8988T (cell line): ENCODE measurements at places on chromosomes 6 and 20.

GRCh38 chr6:15752820-15753219, 90.0 kb upstream of the DTNBP1 start:
- DNase-seq, result no peak

- no peak for DNase-seq
Measured at GRCh38 chr6:70590400-70590799, 23.7 kb downstream of the SDHAF4 start.

DNA sequence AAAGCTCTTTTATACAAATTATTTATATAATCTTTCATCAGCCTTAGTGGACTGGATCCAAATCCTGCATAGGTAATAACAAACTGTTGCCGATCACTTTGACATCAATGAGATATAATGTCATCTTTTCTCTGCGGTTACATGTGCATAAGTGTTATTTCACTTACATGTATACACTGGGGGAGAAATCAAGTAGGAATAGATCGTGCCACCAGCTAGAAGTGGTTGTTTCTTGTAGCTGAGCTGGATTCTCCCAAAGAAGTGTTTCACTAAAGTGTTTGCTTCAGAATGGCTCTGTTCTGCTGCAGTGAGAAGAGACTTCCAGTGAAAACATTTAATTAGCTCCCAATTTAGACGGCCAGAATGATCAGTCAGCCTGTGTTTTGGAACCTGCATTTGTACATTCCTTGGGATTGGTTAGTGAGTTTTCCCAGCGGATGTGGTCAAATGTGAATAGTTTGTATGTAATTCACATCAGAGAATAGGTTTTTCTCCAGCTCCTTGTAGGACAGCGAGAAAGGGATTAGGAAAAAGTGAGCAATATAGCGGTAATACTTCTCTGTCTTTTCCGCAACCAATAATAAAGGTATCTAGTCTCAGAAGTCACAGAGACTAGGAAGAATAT, 163.1 kb upstream of the CCN2 start:
- no peak for DNase-seq

- DNase-seq, result no peak
Measured at GRCh38 chr6:139508023-139508422, 133.6 kb upstream of the CITED2 start.

DNA sequence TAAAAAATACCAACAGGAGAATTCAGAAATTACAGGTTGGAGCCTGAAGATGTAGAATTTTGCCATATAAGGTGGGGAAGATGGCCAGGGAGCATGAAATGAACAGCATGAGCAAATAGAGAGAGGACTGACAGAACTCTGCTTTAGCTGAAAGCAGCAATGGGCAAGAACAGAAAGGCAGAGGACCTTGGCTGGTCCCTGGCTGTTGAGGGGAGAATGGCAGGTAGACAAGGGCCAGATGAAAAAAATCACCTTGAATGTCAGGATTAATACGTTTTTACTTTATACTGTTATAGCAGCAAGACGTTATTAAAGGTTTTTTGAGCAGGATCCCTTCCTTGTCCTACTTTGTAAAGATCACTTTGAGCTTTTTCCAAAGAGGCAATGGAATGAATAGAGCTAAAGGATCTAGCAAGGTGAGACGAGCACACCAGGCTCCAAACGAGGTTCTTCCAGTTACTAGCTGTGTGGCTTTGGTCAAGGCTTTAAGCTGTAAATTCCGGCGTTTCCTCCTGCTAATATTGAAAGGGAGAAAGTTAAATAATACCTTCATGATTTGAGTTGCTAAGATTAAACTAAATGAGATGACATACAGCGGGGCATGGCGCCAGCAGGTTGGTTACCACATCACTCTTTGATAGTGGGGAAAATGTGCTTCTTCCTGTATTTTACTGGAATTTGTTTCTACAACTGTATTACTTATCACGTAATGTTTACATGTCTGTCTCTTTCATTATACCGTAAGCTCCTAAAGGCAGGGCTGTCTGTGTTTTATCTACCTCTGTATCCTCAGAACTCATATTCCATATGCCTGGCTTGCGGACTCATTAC, 776 bp downstream of the PPIL1 start:
- no peak for DNase-seq

DNA sequence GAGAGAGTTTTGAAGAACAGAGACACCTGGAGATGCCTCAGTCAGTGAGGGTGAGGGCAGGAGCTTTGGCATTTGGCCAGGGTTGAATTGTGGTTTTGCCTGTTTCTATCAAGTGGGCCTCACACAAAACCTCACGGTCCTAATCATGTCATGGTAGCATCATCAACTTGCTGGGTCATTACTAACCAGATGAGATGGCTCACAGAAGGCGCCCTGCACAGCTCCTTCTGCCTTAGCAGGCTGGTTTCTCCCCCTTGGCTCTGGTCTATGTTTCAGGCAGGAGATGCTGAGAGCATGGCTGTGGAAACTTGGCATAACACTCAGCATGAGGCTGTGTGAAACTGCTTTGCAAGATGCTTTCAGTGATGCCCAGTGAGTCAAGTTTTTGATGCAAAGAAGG, 99.3 kb downstream of the LRRC1 start:
- no peak for DNase-seq

DNA sequence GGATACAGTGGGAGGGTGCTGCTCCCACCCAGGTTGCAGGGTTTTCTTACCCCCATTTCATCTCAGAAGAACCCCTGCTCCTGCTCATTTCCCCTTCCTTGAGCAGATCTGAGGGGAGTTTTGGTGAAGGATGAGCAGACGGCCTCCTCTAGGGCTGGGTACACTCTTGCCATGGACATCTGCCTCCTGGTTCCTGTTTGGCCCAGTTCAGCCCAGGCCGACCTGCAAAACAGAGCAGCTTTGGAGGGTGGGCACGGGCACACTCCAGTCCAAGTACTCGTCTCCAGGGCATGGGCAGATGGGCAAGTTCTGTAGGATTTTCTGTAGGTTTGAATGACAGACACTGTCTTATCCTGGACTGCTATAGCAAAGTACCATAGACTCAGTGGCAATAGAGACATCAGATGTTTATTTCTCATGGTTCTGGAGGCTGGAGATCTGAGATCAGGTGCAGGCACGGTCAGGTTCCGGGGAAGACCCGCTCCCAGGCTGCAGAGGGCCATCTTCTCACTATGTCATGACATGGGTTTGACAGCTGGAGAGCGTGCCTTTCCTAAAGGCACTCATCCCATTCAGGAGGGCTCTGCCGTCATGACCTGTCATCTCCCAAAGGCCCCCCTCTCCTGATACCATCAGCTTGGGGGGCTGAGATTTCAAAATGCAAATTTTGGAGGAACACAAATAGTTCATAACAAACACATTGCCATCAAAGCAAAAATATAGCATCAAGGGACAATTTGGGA, 6.2 kb downstream of the NPBWR2 start:
- DNase-seq, result no peak

- no peak for DNase-seq
Measured at GRCh38 chr20:39188266-39188765, 226.2 kb downstream of the DHX35 start.

DNA sequence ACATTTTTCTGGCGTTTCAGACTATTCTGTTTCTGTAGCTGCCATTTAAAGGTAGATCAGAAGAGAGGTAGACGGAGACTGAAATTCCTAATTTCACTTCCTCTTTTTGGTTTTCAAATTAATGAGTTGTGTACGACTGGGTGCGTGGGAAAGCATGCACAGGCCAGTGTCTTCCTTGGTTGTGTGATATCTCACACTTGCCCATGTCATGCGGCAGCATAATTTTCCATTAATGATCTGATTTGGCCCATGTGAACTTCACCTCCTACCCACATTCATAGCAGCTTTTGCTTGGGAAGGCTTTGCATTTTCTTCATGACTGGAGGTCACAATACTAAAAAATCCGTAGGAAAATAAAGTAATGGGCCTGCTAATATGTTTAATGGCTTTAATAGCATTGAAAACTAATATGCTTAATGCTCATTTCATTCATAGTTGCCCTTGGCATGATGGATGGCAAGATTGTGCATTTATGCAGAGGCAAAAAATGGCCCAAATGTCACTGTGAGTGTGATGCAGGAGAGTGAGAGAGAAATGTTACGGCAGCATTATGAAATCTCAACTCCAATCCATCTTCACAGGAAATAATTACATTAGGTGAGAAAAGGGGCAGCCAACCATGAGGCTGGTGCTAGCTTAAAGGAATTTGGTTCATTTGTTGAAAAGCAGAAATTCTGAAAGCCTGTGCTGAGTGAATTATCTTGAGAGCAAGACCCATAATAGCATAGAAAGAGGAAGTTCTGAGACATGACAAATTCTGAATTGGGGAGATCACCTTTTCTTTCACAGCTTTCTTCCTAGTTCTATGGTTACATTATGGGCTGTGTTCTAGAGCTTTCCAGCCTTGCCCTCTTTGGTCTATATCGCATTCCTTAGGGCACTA, 69.0 kb upstream of the UST start:
- DNase-seq, result no peak

DNA sequence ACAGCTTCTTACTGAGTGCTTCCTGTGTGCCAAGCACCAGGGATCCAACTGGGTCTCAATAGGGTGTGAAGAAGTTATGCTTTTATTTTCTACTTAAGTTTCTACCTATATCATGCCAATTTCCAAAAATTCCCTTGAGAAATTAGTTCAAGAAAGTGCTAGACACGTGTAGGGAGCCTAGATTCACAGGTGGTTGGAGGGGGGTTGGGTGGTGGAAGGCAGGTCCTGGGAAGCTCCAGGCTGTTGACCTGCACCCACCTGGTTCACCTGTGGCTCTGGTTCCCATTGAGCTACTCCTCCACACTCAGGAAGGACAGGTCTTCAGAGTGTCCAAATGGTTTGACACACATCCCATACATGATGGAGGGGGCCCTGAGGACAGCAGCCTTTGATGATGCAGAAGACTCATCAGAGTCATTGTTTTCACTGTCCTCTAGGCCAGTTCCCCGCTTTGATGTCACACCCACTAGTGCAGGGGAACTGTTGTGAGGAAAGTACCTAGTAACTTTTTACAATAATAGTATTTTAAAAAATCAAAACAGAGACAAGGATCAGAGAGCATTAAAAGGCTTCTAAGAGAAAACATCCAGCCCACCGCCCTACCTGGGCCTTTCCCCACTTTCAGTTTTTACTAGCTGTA, 39.8 kb upstream of the MYL9 start:
- no peak for DNase-seq

GRCh38 chr6:90291565-90291964, 5.1 kb downstream of the BACH2 start:
- DNase-seq, result no peak

- DNase-seq, result peak; percentile 61
Measured at GRCh38 chr20:1469925-1470571, 3.4 kb upstream of the NSFL1C start.

- DNase-seq, result no peak
Measured at GRCh38 chr6:38815250-38815649, 100.1 kb downstream of the DNAH8 start.

DNA sequence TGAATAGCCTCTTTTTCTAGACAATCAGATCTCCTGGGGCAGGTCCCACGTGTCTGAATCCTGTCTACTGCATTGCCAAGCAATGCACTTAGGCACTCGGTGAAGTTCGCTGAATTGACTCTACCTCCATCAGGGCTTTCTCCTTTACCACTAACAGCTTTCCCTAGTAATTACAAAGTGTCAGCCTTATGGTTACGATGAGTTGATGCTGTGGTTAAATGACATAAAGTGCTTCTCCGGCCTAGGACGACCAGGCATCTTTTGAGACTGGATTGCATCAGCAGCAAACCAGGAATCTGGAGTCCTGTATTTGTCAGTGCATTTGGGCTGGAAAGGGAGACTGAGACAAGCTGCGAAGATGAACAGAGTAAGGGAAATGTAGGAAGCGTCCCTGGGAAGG, 21.5 kb downstream of the NOX3 start:
- DNase-seq, result no peak

DNA sequence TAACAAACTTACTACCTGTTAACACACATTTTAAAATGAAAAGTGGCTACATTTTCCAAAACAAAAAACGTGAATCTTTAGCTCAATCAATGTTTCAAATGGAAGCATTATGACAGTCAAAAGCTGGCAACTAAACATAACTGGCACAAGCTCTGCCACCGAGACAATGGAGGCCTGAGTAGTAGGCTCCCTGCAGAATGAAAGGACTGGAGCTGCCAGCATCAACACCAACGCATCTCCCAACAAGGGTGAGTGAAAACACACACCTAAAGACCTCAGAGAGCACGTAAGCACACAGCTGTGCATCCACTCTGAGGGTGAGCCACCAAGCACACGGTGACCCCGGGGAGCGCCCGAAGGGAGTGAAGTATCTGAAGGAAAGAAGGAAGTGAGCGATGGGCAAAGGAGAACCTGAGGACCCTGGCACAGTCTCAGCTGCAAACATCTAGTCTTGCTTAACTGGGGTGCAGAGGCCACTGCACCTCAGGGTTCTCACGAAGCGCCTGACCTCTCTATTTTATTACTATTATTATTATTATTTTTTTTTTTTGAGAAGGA, 1.6 kb upstream of the ADRM1 start:
- no peak for DNase-seq

- DNase-seq, result peak; percentile 44
Measured at GRCh38 chr20:17611540-17612286, 41.8 kb downstream of the DSTN start.

DNA sequence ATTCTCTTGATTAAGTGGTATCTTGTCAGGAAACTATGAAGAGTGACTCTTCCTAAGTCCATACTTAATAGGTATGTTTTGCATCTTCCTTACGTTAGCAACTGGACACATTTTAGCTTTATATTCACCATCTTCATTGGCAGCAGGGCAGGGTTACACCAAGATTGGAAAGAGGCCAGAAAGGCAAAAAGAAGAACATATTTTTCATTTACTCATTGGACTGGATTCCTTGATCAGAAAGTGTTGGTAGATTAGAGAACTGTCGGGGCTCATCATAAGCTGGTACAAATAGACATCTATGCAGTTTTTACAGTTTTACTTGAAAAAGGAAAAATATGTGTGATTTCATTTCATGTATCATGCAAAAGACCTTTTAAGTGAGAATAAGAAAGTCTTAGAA, 464.9 kb downstream of the LMBRD1 start:
- no peak for DNase-seq

- DNase-seq, result no peak
Measured at GRCh38 chr20:59001449-59002171, 5.4 kb downstream of the CTSZ start.

GRCh38 chr6:134523903-134524650, 206.2 kb upstream of the SGK1 start:
- DNase-seq, result no peak

GRCh38 chr6:35230950-35231349, 17.2 kb downstream of the SCUBE3 start:
- no peak for DNase-seq
